ENCODE measurements at places on chromosomes 7 and 10.

DNA sequence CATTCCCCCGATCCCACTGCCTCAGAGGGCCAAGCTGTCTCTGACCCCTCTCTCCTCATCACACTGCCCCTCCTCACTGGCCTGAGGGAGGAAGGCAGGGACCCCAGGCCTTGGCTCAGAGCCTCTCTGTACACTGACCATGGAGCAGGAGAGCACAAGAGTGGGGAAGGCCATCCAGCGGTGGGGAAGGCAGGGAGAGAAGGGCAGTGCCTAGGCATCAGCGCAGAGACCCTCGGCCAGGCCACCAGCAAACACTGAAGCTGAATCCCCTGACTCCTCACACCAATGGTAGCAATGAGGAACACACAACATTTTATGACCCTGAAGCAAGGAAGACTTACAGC is 14.8 kb downstream of the OGDHL start:
- no peak for DNase-seq

GRCh38 chr7:130359276-130359857 is 14.8 kb downstream of the CPA5 start:
- no peak for DNase-seq

DNA sequence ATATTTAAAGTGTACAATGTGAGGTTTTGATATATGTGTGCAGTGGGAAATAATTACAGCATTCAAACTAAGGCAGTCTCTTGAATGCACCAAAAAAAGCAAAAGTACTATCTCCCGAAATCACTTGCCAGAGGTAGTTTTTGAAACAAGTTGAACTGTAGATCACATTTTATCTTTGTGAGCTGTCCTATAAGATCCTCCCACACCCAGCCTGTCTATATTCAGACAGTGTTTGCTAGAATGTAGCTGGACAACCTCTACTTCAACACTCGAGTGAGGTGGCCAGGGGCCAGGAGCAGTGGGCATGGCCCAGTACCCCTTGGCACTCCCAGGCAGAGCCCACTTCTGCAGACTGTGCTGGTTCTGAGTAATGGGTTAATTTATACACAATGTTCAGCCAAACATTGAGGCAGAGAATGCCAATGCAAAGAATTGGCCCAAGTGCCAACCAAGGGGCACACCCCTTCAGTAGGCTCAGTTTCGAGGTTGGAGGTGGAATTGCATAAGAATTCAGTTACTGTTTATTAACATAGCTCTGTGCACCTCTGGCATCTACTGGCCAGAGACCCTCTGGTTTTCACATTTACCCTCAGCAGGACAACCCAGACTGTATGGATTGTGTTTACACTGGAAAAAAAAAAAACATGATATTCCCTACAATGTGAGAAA is 70.5 kb downstream of the AHR start:
- no peak for DNase-seq

DNA sequence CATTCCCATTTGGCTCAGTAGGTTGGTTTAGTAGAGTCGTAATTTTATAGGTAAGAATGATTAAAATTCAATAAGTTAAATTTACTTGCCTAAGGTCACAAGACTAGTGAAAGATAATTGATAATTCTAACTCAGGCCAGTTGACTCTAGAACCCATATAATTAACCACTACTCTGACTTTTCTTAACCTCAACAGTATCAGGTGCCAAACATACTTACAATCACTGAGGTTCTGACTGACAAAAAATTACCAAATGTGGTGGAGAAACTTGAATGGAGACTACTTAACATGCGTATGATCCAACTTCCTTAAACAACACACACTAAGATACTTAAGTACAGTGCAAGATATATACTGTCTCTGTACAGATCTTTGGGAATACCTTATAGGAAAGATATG is 667.3 kb upstream of the SORCS1 start:
- no peak for DNase-seq

DNA sequence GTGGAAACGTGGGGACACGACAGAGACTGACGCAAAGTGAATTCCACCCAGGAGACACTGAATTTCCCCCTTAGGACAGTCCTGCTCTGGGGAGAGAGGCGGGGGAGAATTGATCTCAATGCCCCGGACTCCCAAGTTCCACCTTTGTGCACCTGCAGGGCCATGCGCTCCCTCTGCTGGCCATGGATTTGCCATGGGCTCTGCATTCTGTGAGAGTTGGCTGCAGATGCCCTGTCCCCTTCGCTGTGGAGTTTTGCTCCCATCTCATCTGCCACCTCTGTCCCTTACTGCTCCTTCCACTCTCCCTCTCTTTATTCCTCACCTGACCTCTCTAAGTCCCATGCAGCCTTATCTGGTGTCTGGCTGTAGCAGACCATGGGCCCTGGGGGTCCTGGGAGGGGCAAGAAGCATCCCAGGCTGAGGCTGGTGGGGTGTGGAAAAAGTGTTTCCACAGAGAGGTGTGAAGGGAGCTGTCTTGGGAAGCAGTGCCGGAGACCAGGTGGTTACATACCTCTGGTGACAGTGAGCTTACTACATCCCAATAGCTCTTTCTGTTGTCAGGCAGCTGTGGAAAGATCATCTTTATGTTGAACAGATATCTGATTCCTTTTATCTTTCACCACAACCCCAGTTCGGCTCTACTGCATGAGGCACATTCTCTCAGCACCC is 14.3 kb downstream of the GHRHR start:
- DNase-seq = peak; percentile 61

DNA sequence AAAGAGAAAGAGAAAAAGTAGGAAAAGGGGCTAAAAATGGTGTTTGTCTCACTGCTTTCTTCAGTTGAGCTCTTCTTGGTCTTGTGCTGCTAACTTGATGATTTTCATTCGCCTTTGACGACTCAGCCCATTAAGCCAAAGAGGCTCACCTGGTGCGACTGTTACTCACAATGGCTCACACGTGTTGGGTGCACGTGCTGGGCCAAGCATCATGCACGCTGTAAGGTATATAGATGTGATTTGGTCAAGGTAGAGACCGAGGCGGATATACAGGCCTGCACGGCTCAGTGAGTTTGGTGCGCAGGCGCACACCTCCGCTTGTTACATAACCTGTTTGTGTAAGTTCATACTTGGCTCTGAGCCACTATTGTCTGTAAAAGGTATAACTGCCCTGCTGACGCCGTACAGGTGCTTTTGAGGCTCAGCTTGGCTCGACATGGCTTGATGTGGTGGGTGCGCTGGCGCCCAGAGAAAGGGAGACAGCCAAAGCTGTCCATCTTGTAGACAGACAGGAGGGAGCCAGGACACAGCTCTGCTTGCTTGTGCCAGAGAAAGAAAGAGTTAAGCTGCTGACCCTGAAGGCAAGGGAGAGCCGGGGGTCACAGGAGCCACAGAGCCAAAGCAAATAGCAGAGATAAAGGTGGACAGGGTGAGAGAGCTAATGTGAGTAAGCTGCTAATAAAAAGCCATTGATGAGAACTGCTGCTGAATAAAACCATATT is 33.6 kb downstream of the ANKRD16 start:
- no peak for DNase-seq

GRCh38 chr10:104029521-104029860 is 56.2 kb downstream of the COL17A1 start:
- no peak for DNase-seq

Measured in mesendoderm (in vitro differentiated cells).